ENCODE measurements at places on chromosomes 16 and 17.

GRCh38 chr16:75065521-75066149 is 50.9 kb downstream of the LDHD start:
- DNase-seq, result no peak

DNA sequence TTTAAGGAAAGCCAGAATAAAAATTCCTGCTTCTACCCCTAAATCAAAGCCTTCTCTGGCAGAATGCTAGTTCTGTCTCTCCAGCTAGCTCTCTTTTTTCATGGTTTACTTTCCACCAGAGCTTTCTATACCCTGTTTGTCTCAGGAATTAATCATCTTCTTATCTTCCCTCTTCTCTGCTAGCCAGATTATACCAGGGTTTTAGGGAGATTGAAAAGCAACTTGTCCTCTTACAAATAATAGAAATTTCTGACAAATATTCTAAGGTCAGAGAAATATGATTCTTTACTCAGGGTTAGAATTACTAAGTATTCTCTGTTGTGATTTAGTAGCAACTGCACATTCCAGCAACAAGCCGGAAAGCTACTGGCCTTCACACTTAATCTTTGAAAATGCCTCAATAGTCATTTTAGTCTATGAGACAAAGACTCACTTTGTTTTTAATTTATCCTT is 166.4 kb downstream of the TANC2 start:
- DNase-seq, result no peak

- no peak for DNase-seq
These were observed 18.2 kb downstream of the NLRC5 start for GRCh38 chr16:57007530-57007929.

DNA sequence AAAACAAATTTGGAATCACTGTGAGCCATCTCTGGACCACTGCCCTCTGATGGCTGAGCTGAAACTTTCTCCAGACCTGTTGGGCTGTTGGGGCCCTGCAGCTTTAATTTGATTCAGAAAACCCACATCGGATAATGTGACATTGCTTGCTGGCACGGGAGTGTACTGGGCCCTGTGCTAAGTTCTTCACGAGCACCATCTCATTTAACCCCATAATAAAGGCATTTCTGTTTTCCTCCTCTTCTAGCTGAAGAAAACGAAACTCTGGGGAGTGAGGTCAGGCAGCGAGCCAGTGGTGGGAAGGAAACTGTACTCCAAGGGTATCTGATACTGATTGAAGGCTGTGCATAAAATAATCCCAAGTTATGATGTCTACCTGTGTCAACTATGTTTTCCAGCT is 34.5 kb upstream of the TNRC6A start:
- no peak for DNase-seq

DNA sequence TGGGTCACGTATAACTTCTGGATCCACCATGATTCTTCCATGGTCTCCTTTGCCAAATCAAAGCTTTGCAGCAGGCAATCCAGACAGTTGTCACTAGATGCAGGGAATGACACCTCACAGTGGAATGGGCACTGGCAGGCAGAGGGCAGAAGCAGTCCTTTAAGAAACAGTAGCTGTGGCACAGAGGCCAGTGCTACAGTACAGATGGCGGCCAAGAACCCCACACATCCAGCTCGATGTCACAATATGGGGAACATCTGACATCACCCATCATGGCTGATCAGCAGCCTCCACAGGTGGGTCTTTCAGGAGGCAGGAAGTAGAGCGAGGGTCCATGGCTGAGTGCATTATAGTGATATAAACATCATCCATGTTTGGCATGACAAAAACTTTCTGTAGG is 18.8 kb upstream of the ERN1 start:
- DNase-seq, result no peak

DNA sequence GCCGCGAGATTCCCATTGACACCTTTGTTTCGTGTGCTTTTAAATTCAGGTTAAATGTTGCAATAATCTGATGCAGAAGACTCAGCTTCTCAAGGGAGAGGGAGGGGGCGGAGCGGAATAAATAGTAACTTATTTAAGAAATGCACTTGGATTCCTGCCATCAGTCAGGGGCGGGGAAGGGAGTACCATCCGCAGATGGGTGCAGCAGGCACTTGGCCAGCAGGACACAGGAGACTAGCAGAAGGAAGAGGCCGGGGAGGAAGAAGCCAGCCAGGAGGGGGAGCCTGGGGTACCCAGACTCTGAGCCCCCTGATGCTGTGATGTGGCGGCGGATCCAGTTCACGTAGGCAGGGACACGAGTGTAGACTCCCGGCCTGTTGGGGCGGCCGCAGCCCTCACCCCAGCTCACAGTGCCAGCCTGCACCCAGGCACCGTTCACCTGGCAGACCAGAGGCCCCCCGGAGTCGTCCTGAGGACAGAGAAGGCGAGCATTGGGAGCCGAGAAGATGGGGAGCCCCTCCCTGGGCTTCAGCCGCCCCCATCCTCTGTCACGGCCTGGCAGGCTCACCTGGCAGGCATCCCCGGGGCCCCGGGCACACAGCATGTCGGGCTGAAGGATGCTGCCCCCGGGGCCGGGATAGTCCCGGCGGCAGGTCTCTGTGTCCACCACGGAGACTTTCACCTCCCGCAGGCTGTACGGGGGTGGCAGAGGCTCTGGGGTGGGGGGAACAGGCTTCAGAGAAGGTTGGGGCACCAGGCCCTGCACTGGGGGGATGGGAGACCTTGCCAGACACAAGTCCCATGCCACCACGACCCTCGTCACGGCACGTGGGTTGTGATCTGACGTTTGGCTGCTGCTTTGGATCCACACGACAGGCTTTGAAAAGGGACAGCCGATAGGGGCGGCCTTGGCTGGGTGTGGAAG is 3.2 kb downstream of the TPSG1 start:
- DNase-seq, result no peak

DNA sequence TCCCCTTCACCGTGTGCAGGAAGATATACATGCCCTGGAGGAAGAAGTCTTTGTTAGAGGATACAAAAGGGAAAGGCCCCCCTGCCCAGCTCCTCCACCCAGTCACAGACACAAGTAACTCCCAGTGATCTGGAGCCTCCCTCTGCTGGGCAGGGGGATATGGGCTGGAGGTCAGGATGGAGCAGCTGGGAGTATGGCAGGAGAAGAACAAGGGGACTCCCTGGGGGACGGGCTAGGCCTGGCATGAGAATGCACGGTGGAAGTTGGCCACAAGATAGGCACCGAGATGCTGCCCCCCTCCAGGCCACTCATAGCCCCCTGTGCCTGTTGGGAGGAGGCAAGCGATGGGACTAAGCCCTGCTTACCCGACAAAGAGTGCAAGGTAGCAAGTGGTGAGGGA is 4.2 kb downstream of the ORMDL3 start:
- no peak for DNase-seq

DNA sequence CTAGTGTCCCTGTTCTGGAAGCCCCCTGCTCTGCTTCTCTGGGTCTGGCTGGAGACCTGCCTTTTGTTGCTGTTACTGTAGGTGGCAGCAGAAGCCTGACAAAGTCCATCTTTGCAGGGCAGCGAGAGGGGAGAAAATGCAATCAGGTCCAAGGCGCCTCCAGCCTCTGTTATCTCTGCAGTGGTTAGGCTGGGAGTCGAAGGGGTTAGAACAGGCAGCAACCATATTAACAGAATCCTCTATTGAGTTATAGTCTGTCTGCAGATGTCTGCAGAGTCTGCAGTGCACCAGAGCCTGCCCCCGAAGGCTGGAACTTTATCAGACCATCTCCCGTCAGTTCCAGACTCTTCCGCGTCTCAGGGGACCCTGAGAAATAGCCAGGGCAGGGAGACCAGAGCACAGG is 404.9 kb upstream of the EEF2KMT start:
- DNase-seq, result no peak

GRCh38 chr16:19304750-19305149 is 19.2 kb downstream of the CLEC19A start:
- DNase-seq, result no peak
